GM23338 (cell line): ENCODE measurements at places on chromosomes 5 and 9.

- no peaks in the 10 kb centered on the region for H3K36me3 ChIP-seq
- no peak overlapping the region for H3K4me3 ChIP-seq
- H3K27me3 ChIP-seq, result no peaks in the 10 kb centered on the region
- peaks cover 9% of the 10 kb centered on the region; the same call in 1 of the 2 replicates for H3K4me1 ChIP-seq
- H3K27ac ChIP-seq, result no peak overlapping the region
- DNase-seq, result no peak
Measured at GRCh38 chr5:74507370-74508005, 133.0 kb downstream of the ENC1 start.

- no peaks in the 10 kb centered on the region for H3K27me3 ChIP-seq
- H3K4me1 ChIP-seq, result no peaks in the 10 kb centered on the region
- H3K27ac ChIP-seq, result no peak overlapping the region
- H3K4me3 ChIP-seq, result no peak overlapping the region
- H3K36me3 ChIP-seq, result no peaks in the 10 kb centered on the region
- DNase-seq, result no peak
Measured at GRCh38 chr5:96838201-96839070, 30.7 kb upstream of the ERAP1 start.

DNA sequence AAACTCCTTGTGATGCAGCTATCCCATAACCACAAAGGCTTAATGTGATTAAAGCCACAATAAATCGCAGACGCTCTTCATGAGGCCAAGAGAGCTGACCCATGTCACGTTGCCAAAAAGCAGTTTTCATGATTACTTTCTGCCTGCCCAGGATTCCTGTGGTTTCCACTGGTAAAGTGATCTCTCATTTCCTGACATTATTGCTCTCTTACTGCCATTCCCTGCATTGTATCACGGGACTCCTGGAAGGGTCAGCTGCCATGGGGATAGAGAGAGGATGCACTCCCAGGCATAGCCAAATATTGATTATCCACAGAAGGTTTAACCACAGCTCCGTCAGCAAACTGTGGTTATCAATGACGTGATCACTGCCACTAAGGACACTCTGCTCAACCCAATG is 103.8 kb upstream of the SLC1A3 start:
- H3K4me1 ChIP-seq, result 0 out of 2 replicates have a peak, but pooled peaks cover 12% of the 10 kb centered on the region
- H3K27me3 ChIP-seq, result no peaks in the 10 kb centered on the region
- H3K36me3 ChIP-seq, result no peaks in the 10 kb centered on the region
- no peak overlapping the region for H3K4me3 ChIP-seq

DNA sequence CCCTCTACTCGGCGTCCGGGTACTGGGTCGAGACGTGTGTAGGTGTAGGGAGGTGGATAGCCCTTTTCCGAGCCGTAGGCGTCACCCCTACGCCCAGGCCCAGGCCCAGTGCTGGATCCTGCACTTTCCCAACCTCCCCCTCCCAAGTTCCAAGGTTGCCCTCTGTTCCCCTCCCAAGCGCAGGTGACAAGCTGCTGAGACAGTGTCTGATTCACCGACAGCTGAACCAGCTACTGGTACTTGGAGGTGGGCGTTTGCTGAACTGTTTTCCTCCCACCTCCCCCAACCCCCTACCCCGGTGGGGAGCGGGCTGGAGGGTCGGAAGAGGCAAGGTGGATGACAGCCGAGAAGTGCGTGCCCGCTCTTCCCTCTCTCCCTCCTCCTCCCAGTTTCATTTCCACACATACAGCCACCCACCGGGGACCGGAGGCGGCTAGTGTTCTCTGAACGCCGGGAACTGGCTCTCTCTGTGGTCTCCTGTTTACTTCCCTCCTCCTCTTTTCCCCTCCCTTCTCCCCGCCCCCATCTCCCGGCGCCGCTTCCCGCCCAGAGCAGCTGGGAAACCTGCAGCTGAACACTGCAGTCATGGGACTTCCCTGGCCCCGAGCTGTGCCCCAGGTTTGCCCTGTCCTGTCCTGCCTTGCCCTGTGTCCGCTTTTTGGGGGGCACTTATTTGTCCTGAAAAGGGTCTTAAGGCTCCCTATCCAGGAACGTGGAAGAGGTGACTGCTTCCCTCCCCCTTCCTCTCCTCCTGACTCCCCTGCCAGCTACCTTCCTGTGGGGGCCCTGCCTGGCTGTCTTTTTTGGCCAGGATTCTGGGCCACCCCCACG is 6.2 kb upstream of the KLF9 start:
- no peaks in the 10 kb centered on the region for H3K36me3 ChIP-seq
- peaks cover 52% of the 10 kb centered on the region for H3K27me3 ChIP-seq
- peaks cover 19% of the 10 kb centered on the region for H3K4me1 ChIP-seq
- H3K4me3 ChIP-seq, result peak overlapping the region; percentile 84
- 0 out of 2 replicates have a peak overlapping the region, but pooled peaks have one; percentile 55 for H3K27ac ChIP-seq
- peak; percentile 77 for DNase-seq

DNA sequence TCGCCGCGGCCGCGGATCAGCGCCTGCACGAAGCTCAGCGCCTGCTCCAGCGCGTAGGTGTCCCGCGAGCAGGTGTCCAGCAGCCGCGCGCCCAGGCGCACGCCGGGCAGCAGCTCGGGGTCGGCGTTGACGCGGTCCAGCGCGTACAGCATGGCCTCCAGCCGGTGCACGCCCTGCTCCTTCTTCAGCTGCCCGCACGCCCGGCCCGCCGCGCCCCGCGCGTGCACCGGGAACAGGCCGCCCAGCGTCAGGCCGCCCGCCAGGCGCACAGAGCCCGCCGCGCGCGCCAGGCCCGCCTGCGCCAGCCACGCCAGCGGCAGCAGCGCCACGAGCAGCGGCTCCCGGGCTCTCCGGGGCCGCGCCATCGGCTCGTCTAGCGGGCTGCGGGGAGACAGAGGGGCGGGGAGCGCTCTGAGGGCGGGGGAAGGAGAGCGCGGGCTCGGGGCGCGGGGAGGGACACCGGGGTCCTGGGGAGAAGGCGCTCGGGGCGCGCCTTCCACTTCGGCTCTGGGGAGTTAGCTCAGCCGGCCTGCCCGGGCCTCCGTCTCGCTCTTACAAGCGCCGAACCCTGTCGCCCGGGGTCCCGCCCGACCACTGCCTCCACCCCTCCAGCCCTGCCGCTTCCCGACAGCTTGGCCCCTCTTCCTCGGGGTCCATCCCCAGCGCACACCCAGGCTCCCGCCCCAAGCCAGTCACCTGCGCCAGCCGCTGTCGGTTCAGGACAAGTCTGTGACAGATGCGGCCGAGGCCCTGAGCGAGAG is at the start of gene GRM6:
GRM6 (minus strand) TSS at position 741 of the 761 bp plus-strand sequence; CDS start at position 365, 376 bp downstream.
- peak within 1 kb of the TSS; percentile 59 for H3K4me3 ChIP-seq
- no peak within 1 kb of the TSS for H3K27ac ChIP-seq
- H3K36me3 ChIP-seq, result no peaks in the 10 kb centered on the region
- DNase-seq, result peak; percentile 53
